CD4-positive, alpha-beta T cell treated with Interleukin-17A for 1 hour (primary cell): ENCODE measurements at places on chromosomes 4 and X.

DNA sequence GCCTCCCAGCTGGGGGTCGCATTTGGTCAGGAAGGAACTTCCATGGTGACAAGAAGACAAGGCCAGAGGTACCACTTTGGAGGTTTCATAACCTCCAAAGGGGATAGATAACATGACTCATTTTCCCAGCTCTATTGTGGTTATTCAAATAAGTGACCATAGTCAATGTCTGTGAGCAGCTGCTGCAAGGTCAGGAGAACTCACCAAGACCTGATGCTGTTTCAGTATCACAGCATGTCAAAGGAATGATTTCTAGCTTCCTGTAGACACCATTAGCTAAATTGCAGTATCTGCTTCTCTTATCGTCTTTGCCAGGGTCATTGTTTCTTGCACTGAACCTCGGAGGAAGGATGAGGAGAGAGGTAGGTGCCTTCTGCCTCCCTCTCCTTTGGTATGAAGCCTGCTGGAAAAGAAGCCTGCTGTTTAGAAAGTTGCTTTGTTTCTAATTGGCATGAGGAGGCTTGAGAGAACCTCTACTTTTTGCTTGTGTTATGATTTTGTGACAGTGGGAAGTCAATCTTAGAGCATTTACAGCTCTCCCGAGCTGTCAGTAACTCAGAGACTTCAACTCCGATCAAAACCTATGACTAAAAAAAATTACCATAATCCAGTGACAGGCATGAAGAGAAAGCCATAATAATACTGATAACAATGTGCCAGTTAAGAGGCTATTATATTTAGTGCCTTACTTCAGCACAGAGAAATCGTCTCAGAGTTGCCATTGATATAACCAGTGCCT lies 38.0 kb upstream of the GATB start:
- DNase-seq: no peak

DNA sequence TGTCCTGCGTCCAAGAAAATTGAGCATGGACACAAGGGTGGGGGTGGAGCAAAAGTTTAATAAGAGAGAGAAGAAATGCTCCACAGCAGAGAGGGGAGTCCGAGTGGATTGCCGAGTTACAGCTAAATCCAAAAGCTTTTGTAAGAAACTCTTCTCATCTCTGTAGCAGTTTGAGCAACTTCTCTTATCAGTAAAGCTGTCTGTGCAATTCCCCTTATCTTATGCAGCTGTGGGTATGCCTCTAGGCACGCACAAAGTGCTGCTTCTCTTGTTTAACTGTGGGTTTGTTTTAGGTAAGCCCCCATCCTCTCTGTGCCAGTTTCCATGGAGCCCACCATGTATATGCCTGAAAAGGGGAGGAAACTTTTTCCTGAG lies 44.8 kb downstream of the HMGB2 start:
- DNase-seq: no peak

DNA sequence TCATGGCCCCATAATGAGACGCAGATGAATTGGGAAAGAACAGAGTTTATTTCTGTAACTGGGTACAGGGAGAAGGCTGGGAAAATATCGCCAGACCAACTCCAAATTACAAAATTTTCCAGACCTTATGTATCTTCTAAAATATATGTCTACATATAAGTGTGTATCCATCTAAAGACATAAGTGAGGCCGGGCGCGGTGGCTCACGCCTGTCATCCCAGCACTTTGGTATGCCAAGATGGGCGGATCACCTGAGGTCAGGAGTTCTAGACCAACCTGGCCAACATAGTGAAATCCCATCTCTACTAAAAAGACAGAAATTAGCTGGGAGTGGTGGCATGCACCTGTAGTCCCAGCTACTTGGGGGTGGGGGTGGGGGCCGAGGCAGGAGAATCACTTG lies 11.7 kb upstream of the DHRSX start:
- no peak for DNase-seq

GRCh38 chr4:169741569-169741968 lies 16.2 kb downstream of the HPF1 start:
- no peak for DNase-seq

DNA sequence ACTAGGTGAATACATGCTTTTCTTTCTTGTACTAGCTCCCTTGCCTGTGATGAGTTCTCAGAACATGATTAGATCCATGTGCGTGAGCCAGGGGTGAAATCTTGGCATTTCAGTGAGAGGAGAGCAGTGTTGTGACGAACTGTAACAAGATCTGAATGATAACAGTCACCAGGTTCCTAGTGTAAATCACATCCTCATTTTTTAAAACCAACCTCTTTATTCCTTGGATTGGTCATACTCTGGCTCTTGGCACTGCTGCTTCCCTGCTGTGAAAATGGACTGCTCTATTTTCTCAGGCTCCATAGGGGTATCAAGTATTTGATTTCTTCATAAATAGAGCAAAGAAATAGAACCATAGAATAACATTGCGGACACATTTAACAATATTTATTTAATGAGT lies 206.3 kb downstream of the SLC4A4 start:
- no peak for DNase-seq

GRCh38 chrX:37454537-37455285 lies 105.5 kb downstream of the PRRG1 start:
- no peak for DNase-seq

DNA sequence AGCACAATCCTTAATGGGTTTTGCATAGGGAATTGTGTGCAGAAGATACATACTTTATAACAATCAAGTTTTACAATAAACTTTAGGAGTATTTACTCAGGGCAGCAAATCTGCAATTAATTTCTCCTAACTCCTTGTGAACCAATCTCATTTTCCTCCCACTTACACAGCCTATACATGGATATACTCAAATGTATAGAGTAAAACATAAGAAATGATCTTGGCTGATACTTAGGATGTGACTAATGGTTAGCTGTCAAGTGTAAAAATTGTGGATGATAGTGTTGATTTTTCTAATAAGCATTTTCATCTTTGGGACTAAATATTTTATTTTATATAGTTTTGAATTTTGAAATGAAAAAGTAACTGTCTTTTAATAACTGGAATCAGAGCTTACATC lies 759.6 kb downstream of the GRID2 start:
- DNase-seq: no peak

DNA sequence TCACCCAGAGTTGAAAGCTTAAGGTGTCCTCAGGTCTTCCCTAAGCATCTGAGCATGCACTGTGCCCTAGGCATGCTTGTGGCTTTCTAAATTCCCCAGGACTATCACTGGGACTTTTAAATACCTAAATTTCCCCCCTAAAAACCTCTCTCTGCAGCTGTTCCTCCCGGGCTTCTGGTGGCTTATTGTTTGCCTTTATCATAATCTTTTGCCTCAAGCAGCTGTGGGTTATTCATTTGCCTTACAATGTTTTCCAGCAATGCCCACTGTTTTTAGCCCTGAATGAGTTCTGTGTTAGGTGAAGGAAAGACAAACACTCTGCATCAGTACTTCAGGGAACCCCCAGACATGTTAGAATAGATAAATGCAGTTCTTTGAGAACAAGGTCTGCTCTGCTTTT lies 455.0 kb downstream of the ZIC3 start:
- no peak for DNase-seq

- DNase-seq: no peak
These were observed 135.7 kb downstream of the GPC3 start for GRCh38 chrX:133849676-133850075.
